Activated naive CD8-positive, alpha-beta T cell treated with anti-CD3 and anti-CD28 coated beads, Interleukin-2, amount 50 U/mL, for 16 hours (primary cell): ENCODE measurements at places on chromosomes 3 and 15.

DNA sequence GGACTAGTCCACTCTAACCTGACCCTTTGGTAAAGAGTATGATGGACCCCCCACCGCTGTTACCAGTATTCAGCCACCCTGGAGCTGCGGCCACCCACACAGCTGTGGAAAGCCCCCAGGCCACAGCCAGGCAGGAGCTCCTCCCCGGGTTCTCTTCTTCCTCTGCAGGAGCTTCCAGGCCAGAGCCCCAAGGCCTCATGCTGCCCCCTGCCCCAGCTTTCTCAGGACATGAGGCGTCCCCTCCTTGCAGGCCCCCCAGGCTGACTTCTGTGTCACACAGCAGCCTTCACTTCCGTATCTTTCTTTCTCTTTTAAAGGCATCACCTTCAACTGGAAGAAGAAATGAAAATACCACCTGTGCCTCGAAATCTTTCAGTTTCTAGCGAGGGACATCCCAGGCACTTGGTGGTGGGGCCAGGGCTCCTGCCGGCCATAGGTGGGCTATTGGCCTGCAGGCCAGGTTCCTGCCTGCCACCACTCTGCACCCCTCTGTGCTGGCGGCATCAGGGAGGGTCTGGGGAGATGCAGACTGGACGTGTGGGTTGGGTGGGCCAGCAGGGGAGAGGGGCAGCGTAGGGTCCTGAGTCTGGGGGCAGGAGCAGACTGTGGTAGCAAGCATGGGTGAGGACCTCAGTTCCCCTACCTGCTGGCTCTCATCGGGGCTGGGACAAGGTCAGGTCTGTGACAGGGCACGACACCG, 19.9 kb downstream of the KLF13 start:
- no peak for DNase-seq

DNA sequence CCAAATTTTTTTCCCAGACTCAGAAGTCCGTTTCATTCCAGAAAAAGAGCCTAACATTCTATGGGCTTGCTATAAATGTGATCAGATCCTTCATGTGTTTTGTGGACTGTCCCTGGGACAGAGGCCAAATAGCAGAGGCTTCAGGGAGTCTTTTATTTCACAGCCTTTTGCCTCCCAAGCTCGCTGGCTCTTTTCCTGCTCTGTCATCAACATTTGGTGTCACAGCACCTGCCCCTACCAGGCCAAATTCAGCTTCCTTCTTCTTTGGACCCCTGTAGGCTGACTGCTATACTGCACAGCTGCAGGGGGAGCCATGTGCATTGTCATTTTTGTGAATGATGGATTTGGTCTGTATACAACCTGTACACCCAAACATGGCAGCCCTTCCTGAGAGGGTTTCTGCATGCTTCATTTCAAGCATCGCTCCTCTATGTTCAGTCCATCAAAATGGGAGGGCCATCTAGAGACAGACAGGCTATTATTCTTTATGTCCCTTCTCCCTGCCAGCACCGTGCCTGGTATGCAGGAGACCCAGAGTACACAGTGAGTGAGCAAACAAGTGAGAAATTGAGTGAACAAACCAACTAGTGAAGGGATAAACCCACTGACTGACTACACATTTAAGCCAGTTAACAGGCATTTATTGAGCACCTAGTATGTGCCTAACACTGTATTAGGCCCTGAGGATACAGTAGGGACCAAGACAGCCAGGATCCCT, 17.9 kb upstream of the RPP14 start:
- no peak for DNase-seq

GRCh38 chr3:116809208-116809607, 99.6 kb downstream of the TUSC7 start:
- DNase-seq = no peak

- DNase-seq = no peak
These were observed 118.2 kb upstream of the GOLIM4 start for GRCh38 chr3:168213920-168214319.

- DNase-seq = no peak
These were observed 7.4 kb upstream of the PCOLCE2 start for GRCh38 chr3:142896201-142896755.

- DNase-seq = no peak
These were observed 115.6 kb downstream of the FNDC3B start for GRCh38 chr3:172154768-172155664.

DNA sequence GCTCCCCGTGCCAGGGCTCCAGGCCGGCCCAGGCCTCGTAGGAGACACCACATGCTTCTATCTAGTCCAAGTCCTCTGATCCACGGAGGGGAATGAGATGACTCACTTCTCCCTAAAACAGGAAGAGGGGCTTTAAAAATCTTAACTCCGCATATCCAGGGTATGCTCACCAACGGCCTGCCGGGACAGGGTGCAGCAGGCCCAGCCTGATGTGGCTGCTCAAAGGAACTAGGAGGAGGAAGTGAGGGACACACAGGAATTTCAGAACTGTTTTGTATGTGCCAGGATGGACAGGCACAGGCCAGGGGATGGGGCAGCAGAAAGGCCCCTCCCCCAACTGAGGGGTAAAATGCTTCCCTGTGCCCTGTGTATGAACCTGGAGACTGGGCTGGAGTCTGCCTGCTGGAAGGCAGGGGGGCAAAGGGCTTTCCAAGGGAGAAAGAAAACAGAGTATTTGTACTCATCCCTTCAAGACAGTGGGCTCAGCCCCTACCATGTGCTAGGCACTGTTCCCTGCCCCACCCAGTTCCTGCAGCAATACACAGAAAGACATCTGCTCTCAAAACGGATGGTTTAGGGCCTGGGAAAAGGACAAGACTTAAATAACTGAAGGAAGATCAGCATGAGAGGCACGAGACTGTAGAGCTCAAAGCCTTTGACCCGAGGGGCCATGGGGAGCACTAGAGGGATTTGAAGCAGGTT, 22.1 kb downstream of the CHDH start:
- no peak for DNase-seq

- DNase-seq = no peak
These were observed 1159.1 kb downstream of the SI start for GRCh38 chr3:163919154-163919553.

- no peak for DNase-seq
These were observed 39.3 kb downstream of the RHCG start for GRCh38 chr15:89457086-89457485.

DNA sequence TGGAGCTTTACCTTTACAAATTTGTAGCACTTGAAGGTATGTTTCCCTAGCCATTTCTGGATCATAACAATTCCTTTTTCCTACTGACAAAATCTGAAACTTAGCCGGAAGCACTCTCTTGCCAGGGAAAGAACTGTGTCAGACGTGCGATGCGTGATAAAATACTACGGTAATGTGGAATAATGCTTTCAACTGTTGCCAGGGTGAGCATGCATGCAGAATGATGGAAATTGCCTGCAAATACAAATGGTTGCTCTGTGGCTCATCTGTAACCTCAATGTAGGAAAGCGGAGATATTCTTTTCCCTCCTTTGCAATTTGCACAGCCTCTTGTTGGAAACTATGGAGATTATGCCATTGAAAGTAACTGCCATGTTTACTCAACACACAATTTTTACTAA, 736.5 kb upstream of the CFAP20DC start:
- DNase-seq = no peak

GRCh38 chr3:49022688-49023171, 809 bp downstream of the NDUFAF3 start:
- no peak for DNase-seq

- no peak for DNase-seq
These were observed 138.7 kb downstream of the STT3B start for GRCh38 chr3:31671451-31671850.

DNA sequence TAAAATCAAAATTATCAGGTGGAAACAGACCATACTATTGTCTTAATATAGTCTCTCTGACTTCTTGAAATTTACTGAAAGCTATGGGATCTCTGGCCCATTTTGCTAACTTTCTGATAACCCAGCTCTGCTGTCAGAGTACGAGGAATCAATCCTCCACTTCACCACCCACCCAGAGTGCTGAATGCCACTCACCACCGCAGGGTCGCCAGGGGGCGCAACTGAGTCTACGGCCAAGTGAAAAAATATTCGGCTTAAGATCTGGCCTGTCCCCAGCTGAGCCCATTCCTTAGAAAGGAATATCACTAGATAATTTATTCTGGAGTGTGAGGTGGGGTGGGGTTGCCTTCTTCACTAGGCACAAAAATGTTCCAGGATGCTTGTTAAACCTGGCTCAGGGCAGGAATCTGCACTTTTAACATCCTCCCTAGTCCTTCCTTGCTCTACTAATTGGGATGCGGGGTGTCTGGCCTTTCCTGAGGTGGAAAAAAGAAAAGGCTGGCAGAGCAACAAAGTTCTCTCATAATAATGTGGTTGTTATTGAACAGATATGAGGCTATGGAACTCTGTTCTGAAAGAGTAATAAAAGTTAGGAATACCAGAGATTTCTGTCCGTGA, 520.6 kb downstream of the MFSD1 start:
- no peak for DNase-seq

GRCh38 chr3:66980791-66981190, 17.3 kb upstream of the KBTBD8 start:
- DNase-seq = no peak

- no peak for DNase-seq
These were observed 49.4 kb downstream of the ITGB5 start for GRCh38 chr3:124837730-124838186.
